ENCODE measurements at places on chromosomes 12 and 14.

- DNase-seq, result no peak
Measured at GRCh38 chr14:102370305-102370809, 7.6 kb downstream of the TECPR2 start.

GRCh38 chr14:67187826-67188225, 1.4 kb upstream of the GARIN2 start:
- DNase-seq, result peak; percentile 53

GRCh38 chr12:21265932-21266331, 68.8 kb downstream of the SLCO1A2 start:
- no peak for DNase-seq

- DNase-seq, result peak; percentile 44
Measured at GRCh38 chr12:20624718-20625117, 70.4 kb upstream of the SLCO1C1 start.

DNA sequence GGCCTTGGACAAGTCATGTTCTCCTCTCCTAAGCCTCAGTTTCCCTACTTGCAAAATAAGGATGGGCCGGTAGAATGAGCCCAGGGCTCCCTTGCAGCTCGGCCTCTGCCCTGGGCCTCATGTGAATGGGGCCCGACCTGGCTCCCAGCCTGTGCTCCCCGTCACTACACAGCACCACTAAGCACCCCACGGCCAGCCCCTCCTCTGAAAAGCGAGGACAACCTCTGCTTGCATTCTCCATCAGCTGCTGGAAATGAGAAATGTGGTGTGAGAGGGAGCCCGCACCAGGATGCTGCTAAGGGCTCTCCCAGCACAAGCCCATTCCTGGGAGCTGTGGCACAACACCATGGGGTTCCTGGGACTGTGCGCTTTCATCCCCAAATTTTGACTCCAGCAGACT, 10.2 kb downstream of the SLC25A47 start:
- DNase-seq, result no peak

DNA sequence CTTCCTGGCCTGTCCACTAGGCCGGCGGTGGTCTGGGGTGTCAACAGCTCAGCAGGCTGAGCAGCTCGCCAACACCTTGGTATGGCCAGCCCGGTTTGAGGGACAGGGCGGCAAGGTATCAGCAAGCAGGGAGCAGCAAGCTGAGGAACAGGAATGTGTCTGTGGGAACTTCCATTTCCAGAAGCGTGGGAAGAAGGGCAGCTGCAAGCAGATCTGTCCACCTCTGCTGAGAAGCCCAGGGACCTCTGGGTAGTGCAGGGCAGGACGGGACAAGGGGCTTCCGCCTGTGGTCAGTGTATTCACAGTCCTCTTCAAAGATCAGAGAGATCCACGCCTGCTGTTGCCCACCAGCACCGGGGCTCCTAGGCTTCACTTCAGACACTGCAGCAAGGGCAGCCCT, 36.0 kb downstream of the ACTN1 start:
- DNase-seq, result no peak

DNA sequence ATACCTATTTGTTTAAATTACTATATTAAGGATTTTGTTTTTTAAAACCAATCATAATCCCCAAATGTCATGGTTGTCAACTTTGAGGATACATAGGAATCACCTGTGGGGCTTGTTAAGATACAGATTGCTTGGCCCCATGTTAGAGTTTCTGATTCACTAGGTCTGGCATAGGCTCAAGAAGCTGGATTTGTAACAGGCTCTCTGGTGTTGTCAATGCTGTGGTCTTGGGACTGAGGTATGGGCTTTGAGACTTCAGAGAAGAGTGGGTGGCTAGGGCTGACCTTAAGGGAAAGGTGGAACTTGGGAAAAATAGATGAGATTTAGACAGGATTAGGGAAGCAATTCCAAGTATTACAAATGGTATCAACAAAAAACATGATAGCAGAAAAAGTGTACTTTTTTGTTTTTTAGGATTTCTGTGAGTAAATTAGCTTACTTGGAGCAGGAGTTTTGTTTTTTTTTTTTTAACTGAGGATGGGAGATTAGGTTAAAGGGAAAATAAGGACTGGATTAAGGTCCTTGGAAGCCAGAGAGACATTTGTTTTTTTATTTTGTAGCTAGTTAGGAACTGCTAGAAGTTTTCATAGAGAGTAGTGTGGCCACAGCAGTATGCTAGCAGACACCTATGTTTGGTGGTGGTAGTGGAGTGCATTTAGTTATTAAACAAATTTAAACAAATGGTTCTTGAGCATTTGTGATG, 88.6 kb downstream of the RAD51B start:
- no peak for DNase-seq

- peak; percentile 20 for DNase-seq
Measured at GRCh38 chr14:87097015-87097414, 896.0 kb downstream of the GALC start.

- DNase-seq, result no peak
Measured at GRCh38 chr12:27237790-27238771, 6.0 kb upstream of the STK38L start.

GRCh38 chr12:52306731-52307130, 14.5 kb downstream of the KRT83 start:
- no peak for DNase-seq

DNA sequence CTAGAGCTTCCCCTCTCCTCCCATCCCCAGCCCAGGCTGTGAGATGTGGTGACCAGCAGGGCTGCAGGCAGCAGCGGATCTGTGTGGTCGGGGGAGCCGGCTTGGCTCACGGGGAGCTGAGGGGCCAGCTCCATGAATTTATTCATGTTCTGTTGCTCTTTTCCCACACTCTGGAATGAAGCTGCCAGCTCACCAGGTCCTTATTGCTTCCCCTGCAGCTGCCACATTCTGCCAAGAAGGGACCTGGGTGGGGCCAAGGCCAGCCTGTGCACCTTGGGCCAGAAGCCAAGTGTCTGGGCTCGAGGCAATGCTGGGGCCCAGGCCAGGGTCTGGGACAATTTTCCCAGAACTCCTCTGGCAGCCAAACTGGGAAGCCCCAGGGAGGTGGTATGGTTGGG, 2.5 kb upstream of the C1QL4 start:
- DNase-seq, result no peak

DNA sequence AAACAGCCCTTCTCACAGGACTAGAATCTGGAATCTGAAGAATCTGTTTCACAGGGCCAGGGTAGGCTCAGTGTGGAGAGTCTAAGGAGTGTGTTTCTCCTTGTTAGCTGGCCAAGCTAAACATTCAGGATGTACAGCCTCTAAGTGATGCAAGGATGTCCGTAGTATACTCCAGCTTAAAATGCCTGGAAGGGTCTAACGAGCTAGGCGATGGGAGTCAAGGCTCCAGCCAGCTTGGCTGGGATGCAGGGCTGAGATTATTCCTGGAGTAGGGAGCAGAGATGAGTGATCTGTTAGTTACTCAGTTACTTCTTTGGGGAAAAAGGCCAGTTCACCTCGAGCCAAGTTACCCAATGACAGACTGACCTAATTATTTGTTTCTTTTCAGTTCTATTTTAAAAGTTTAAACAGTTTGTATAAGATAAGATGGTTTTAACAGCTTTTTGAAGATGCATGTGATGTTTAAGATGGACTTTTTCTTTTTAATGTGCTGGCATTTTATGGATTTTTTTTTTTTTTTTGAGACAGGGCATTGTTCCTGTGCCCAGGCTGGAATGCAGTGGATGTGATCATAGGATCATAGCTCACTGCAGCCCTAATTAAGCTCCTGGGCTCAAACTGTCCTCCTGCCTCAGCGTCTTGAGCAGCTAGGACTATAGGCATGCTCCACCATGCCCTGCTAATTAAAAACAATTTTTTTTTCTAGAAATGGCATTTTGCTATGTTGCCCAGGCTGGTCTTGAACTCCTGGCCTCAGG, 41.1 kb downstream of the SYNE2 start:
- peak; percentile 56 for DNase-seq

GRCh38 chr12:99745121-99745520, 97.6 kb downstream of the GARIN6 start:
- no peak for DNase-seq

DNA sequence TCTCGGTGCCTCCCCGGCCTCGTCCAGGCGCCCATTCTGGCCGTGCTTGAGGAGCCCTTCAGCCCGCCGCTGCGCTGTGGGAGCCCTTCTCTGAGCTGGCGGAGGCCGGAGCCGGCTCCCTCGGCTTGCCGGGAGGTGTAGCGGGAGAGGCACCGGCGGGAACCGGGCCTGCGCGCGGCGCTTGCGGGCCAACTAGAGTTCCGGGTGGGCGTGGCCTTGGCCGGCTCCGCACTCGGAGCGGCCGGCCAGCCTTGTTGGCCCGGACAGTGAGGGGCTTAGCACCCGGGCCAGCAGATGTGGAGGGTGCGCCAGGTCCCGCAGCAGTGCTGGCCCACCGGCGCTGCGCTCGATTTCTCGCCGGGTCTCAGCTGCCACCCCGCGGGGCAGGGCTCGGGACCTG, 168.7 kb upstream of the RPL10L start:
- no peak for DNase-seq

DNA sequence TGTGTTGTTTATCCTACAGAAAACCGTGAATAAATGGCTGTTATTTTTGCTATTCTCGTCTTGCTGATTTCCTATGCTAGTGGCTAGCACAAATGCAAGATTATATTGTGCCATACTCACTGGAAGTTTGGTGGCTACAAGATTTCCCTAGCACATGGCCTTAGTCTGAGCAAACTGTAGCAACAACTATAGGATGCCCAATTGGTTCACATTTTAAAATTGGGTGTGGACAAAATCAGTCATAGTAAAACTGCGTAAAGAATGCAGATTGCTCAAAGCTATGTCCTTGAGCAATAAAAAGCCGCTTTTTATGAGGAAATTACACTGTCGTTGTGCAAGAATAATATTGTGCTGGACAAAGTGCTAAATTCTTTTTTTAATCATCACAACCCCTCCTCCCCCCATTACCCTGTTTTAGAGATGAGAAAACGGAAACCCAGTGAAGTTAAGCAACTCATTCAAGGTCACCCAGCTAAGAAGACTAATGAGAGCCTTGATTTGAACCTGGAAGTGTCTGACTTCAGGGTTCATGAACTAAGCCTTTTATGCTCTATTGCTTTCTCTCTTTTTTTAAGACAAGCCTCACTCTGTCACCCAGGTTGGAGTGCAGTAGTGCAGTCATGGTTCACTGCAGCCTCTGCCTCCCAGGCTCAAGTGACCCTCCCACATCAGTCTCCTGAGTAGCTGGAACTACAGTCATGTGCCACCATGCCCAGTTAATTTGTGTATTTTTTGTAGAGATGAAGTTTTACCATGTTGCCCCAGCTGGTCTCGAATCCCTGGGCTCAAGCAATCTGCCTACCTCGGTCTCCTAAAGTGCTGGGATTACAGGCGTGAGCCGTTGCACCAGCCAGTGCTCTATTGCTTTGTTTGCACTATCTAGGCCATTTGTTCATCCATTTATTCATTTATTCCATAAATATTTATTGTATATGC, 73.6 kb downstream of the SRGAP1 start:
- DNase-seq, result peak; percentile 96

DNA sequence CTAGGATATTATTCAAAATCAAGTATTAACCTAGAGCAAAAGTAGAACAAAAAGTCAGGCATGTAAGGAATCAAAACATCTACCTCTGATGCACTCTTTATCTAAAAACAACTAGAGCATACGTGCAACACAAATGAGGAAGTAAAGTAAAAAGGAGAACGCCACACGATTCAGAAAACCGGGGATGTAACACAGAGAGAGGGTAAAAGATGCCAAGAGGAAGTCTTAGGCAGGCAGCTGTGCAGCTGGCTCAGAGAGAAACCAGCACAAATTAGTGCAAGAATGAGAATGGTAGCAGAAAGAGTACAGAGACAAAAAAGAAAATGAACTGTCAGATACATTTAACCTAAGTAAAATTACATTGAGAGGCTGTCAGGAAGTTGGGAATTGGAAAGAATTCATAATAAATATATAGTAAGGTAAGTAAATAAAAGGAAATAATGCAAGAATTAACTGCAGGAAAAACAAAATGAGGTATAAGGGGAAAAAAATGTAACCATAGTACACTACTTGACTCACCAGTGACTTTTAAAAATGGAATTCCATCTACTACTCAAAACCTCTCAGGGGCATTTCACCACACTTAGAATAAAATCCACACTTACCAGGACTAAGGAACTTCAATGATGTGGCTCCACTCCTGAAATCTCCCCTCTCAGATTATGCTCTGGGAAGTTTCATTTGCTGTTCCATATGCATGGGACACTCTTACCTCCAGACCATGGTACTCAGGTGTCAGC, 17.1 kb downstream of the BCAT1 start:
- DNase-seq, result no peak

- DNase-seq, result peak; percentile 10
Measured at GRCh38 chr12:18750085-18750484, 12.2 kb downstream of the CAPZA3 start.

DNA sequence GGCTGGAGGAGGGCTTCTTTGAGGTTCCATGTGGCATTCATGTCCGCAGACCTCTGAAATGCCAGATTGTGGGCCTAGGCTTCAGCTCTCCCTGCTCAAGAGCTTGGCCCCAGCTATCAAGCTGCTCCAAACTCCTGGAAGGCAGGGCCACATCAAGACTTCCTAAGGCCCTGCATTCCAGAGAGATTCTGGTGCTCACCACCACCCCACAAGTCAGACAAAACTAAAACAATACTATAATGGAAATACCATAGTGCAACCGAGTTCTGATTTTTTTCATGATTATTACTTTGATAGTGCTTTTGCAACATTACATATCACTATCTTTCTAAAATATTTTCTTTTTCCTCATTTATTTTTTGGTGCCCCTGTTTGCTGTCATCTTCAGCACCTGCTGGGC, 86.3 kb downstream of the CALM1 start:
- DNase-seq, result no peak

DNA sequence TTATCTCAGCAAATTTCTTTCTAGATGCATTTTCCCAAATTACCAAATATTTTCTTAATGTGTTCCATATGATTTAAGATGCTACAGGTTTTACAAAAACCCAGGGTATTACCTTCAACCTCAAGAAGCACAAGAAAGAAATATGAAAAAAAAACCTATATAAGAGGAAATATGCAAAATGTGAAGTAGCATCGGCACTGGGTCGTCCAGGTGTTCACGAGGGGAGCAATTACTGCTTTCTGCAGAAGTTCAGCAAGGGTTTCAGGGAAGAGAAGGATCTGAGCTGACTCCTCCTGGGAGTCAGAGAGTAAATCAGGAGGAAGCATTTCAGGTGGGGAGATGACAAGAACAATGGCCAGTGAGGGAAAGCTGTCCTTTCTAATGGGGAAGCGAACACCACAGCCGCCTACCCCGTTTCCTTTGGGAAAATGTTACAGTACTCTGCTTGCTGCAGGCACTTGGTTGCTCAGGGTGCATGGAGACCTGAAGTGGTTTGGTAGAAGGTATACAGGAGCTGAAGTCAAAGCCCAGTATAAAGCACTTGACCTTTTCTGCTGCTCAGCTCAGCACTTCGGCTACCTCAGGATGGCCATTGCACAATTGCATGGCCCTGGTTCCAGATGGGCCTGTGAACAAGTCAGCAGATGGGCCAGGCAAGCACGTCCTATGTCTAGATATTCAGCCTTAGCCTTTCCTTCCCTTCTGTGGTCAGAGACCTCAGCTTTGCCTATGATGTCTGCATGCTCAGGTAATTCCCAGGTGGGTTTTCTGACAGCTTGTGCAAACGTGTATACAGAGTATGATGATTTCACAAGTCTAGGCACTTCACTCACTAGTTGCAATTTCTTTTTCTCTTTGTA, 155.6 kb downstream of the PAX9 start:
- no peak for DNase-seq

- DNase-seq, result no peak
Measured at GRCh38 chr14:72129291-72129690, 197.1 kb downstream of the RGS6 start.
